ENCODE measurements at places on chromosomes 3 and 15.

GRCh38 chr3:140719841-140720614 is 42.2 kb downstream of the TRIM42 start:
- DNase-seq: no peak

DNA sequence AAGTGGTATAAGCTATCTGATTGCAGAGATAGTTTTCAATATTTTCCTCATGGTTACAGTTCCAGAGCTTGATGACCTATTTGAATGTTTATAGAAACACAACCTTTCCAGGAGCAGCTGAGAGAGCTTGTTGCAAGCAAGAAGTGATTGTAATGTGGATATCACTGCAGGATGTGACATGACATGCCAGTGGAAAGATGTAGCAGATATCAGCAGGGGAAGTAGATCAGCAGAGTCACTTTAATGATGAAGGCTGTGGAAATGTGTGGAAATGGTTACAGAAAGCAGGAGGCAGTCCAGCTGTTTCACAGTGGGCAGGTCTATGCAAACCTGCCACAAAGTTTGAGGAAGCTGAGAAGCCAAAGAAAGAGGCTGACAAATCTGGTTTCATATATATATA is 21.0 kb downstream of the TMEM158 start:
- DNase-seq: no peak

DNA sequence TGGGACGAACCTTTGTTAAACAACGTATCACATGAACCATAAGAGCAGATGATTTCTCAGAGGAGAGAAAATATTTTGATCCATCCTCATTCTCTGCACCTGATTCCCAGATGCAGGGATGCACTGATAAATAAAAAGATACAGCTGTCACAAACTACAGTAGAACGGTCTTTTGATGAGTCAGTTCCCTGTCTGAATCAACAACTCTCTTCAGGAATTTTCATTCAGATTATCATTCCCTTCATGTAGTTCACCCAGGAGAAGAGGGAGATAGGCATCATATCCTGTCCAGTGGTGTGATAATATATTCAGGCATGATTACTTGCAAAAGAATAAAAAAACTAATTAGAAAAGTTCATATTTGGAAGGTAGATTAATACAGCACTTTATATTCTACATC is 521.5 kb downstream of the PYDC2 start:
- DNase-seq: no peak

DNA sequence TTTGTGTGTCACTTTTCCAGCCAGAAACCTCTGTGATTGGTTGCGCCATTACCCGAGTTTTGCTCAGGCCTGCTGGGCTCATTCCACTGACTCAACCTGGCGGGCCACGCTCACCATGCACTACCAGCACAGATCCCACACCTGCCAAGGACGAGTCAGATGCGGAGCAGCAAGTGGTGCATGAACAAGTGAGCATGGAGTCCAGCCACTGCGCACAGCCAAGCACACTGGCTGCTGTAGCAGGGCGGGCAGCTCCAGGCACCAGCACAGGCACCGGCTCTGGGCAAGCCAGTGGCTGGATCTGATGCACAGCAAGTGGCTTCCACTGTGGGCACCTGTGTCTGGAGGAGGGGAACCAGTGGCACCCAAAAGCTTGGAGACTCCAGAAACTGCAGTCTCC is 110.4 kb downstream of the CBLB start:
- peak; percentile 5 for DNase-seq

- no peak for DNase-seq
Observed at GRCh38 chr3:132435911-132436425, 18.7 kb downstream of the DNAJC13 start.

DNA sequence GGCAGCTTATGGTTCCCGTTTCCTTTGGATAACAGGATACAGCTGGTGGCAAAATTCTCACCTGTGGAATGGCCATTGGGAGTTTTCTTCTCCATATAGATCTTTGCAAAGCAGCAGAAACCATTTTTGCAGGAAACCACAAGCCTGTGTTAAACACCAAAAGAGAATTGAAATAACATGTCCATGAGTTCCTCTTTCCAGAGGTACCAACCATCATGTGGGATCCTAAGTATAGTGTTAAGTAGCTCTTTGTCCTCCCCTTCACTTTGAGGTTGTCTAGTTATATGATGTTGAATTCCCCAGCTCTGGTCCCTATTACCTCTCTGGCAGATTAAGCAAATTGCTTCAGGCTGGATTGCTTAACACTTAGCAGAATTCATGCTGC is 94.9 kb downstream of the AKAP13 start:
- no peak for DNase-seq

DNA sequence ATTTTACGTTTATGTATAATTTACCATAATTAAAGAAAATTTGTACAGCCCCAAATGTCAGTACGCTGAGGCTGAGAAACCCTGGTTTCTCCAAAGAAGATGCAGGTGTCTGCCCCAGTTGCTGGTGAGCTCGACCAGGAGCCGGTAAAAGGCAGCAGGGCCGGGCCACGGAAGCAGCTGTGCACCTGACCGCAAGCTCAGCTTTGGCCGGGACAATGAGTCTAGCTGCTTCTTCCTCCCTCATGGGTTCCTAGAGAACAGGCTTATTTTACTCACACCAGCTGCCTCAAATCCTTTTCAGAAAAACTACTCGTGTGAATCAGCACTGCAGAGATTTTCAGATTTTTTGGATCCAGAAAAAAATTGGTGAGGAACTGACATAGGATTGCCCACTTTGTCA is 18.0 kb upstream of the ZXDC start:
- DNase-seq: no peak

- DNase-seq: no peak
Observed at GRCh38 chr15:67781061-67781460, 44.2 kb upstream of the SKOR1 start.

GRCh38 chr3:32954506-32954905 is 3.1 kb downstream of the CCR4 start:
- DNase-seq: no peak

- no peak for DNase-seq
Observed at GRCh38 chr15:39127151-39127790, 453.6 kb upstream of the THBS1 start.

DNA sequence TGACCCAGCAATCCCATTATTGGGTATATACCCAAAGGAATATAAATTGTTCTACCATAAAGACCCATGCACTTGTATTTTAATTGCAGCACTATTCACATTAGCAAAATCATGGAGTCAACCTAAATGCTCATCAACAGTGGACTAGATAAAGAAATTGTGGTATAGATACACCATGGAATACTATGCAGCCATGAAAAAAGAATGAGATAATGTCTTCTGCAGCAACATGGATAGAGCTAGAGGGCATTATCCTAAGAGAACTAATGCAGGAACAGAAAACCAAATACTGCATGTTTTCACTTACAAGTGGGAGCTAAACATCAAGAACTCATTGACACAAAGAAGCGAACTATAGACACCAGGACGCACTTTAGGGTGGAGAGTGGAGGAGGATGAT is 466.7 kb downstream of the MECOM start:
- DNase-seq: no peak

- no peak for DNase-seq
Observed at GRCh38 chr3:181752202-181752671, 40.5 kb downstream of the SOX2 start.

- no peak for DNase-seq
Observed at GRCh38 chr3:46283881-46284450, 41.7 kb downstream of the CCR3 start.

DNA sequence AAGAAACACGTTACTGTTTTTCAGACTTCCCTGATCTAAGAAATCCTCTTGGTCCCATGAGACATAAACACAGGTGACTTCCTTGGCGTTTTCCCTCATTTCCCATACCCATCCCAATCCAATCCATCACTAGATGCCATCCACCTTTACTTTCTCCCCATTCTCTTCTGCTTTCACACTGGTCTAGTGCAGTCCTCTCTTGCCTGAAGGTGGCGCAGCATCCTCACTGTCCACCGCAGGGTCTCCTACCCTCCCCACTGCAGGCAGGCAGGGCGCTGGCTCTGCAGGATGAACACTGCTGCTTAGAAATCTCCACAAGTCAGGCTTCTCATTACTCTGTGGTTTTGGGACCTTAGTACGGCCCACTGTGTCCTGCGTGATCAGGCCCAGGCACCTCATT is 58.2 kb downstream of the RAB7A start:
- DNase-seq: no peak

- DNase-seq: no peak
Observed at GRCh38 chr3:50238549-50239026, 2.6 kb downstream of the GNAI2 start.

- no peak for DNase-seq
Observed at GRCh38 chr3:133944641-133945380, 49.1 kb upstream of the RAB6B start.

DNA sequence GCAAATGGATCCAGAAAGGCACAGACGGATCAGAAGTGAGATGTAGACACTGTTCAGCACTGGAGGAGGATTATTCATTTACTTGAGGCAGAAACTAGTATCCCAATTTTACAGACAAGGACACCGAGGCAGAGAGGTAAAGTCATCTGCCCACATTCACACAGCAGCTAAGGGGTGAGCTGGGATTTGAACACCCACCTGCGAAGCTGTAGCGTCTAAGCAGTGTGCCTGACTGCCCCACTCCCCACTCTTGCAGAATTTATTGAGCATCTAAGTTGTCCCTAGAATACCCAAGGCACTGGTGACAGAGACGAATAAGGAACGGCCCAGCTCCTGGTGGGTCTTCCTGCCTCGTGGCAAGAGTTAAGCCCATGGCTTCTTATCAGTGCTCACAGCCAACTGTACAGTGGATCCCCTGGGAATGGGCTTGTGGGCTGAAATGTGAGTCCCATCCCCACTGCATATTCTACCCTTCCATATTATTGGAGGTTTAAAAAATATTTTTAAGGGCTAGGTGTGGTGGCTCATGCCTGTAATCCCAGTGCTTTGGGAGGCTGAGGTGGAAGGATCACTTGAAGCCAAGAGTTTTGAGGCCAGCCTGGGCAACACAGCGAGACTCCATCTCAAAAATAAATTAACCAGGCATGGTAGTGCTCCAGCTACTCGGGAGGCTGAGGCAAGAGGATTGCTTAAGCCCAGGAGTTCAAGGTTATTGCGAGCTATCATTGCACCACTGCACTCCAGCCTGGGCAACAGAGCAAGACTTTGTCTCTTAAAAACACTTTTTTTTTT is 77.6 kb downstream of the IQSEC1 start:
- no peak for DNase-seq

GRCh38 chr3:164352991-164353390 is 725.3 kb downstream of the SI start:
- DNase-seq: no peak

GRCh38 chr15:59353994-59354416 is 18.7 kb downstream of the MYO1E start:
- DNase-seq: no peak

DNA sequence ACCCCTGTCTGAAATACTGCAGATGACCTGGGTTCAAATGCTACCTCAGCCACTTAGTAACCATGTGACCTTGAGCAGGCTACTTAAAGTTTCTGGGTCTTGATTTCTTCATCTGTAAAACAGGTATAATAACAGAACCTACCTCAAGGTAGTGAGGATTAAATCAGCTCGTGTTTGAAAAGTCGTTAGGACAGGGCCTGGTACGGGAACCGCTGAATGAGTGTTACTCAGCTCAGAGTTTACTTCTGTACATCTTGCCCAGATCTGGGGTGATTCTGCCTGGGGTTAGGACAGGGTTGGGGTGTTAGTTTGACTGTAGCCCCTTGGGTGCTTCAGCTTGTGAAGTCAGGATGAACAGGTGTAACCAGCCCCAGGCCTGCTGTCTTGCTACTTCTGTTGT is 1.8 kb downstream of the SEMA4B start:
- no peak for DNase-seq

DNA sequence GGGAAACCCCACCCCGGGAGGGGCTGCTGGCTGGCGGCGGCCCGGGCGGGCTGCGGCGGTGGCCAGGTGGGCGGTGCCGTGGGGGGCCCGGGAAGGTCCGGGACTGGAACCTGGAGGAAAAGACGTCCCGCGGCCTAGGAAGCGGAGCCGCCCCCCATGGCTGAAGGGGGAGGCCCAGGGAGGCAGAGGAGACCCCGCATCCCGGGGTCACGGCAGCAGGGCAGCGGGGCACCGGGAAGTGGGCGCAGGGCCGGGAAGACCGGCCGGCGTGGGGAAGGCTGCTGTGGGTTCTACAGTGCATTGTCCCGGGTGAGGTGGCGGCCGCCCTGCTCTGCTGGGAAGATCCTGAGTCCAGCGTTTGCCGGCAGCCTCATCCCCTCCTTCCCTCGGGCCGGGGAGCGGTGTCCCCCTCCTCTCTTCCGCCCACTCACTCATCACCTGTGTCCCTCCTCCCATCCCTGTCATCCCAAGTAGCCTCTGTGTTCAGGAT is 525 bp upstream of the FSTL1 start:
- peak; percentile 8 for DNase-seq

DNA sequence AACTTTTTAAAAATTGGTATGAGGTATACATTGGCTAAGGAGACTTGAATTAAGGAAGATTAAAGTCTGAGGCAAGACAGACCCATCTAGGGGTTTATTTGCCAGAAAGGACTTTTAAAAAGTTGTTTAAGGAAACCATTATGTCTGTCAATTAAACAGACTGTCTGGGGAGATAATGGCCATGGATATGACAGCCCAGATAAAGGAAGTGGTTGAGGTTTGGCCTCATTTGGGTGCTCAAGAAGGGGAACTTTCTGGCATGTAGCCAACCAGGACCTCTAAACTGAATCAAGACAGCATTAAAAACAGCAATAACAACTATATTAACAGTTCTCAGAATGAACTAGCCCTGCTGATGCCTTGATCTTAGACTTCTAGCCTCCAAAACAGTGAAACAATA is 9.9 kb upstream of the CD200R1L start:
- DNase-seq: no peak

DNA sequence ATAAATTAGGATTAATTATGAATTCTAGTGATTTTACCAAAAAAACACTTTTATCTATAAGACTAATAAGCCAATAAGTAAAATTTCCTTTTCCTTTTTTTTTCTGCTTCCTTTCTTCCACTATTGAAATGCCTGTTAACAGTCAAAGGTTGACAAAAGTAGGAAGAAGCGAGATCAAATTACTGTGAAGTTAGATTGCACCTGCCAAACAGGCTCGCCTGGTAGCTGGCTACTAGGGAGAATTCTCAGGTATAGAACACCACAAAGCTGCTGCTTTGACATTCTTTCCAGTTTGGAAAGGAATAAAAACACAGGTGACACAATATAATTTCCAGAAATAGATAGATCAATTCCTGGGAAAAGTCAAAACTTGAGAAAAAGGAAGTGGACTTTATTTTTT is 749.0 kb downstream of the NSUN3 start:
- DNase-seq: no peak

- DNase-seq: no peak
Observed at GRCh38 chr3:19573644-19574043, 360.4 kb downstream of the EFHB start.

DNA sequence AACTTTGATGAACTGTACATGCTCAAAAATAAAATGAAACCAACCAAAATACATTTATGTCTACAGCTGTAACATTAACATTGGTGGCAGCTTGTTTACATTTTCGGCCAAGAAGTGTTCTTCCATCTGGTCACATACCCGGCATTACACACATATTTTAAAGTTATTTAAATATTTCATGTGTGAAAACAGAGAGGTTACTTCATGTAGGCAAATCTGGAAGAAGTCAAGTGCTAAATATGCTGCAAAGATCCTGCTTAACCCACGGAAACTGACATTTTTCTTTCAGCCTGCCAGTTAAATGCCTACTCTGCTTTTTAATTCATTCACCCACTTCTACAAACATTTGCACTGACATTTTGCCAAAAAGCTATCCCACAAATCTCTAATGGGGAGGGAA is 69.7 kb downstream of the MB21D2 start:
- DNase-seq: no peak

- DNase-seq: no peak
Observed at GRCh38 chr15:92391640-92392039, 2.0 kb upstream of the ST8SIA2 start.

GRCh38 chr3:20648294-20648693 is 462.3 kb upstream of the SGO1 start:
- no peak for DNase-seq

- DNase-seq: no peak
Observed at GRCh38 chr15:90421527-90421926, 33.5 kb downstream of the IQGAP1 start.

Measured in activated gamma-delta T cell (primary cell).